Activated naive CD4-positive, alpha-beta T cell treated with anti-CD3 and anti-CD28 coated beads, Interleukin-2, amount 10 ng/mL, durations not matched to agents 7 days and 5 days (primary cell): ENCODE measurements at places on chromosomes 1 and 21.

GRCh38 chr21:38268864-38269575, 12.2 kb downstream of the KCNJ15 start:
- DNase-seq: no peak

GRCh38 chr1:214111796-214112195, 124.0 kb downstream of the PROX1 start:
- DNase-seq: no peak

- no peak for DNase-seq
Observed at GRCh38 chr1:96002969-96003964, 718.3 kb upstream of the PTBP2 start.

DNA sequence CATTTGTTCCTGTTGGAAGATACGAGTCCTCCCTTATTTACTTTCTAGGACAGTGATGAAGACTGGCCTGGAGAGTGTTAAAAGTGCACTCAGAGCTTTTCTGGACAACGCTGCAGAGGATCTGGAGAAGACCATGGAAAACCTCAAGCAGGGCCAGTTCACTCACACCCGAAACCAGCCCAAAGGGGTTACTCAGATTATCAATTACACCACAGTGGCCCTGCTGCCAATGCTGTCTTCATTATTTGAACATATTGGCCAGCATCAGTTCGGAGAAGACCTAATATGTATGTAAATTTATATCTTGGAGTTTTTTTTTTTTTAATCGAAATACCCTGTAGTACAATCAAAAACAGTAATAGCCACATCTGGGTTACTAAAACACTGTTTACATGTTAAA, 190.5 kb downstream of the ZP4 start:
- no peak for DNase-seq

DNA sequence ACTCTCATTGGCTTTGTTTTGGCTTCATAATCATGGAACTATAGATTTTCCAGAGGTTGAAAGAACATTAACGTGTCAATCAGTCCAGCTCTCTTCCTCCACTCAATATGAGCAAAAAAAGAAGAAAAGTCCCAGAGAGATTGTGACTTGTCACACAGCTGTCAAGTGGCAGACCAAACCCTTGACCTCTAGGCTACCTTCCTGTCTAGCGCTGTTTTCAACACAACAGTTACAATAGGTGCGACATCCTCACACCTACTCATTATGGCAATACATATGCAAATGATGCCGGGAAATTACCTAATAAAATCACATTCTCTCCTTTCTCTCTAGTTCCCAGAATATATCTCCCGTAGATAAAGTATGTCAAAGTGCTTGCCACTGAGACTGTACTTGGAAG, 1.1 kb downstream of the WARS2 start:
- peak; percentile 27 for DNase-seq

- DNase-seq: no peak
Observed at GRCh38 chr1:65939191-65939590, 146.5 kb downstream of the PDE4B start.

- no peak for DNase-seq
Observed at GRCh38 chr1:241927321-241927720, 30.2 kb upstream of the BECN2 start.

DNA sequence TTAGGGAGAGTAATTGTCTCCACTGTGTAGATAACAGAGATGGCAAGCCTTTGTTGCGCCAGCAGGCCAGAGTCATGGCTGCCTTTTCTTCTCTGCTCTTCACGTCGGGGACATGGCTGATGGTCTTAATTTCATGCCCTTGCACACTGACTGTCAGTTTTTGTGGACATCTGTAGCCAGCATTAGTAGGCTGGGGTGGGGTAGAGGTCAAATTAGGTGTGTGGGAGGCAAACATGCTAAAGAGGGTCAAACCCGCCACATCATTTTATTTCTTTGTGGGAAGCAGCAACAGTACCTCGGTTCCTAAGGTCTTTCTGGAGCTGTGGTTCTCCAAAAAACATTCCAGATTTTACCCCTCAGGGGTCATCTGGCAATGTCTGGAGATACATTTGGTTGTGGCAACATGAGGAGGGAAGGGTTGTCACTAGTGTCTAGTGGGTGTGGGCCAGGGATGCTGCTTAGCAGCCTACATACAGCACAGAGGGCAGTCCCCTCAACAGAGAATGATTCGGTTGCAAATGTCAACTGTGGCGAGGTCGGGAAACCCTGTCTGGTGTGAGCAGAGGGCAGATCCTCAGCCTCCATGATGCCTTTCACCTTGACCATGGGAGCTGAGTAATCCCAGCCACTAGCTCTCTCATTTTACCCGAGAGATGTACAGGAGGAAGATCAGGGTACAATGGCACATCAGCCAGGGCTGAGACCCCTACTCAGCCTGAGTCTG, 14.7 kb downstream of the RUNX1 start:
- no peak for DNase-seq

DNA sequence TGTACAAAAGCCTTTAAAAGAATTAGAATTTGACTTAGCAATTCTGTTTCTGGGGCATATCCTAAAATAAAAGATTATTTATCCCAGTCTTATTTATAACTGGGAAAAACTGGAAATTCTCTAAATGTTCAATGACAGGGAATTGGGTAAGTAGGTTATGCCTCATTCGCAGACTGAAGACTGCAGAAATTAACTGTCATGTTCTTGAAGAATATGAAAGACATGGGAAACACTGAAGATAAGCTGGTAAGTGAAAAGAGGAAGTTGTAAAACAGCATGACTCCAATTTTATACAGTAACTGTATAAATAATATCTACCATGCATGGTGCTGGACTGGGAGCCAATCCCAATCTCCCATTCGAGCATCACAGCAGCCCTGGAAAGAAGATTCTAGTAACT, 50.6 kb upstream of the SLC2A1 start:
- DNase-seq: no peak

DNA sequence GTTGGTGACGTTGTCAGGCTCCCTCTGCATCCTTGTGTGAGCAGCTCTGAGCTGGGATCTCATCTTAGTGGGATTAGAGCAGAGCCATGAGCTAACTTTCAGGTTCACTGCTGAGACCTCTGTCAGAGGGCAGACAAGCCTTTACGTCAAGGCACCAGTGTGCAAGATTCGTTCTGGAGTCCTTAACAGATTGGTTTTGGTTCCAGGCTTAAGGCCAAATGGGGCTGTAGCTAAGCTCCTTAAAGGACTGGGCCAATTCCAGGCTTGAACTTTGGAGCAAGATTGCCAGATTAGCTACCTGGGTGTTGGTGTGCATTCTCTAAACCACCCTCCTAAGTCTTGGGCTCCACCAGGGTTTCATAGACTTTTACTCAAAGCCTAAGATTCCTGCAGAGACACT, 52.6 kb upstream of the PDC start:
- DNase-seq: no peak

GRCh38 chr1:33971018-33971710, 107.3 kb downstream of the HMGB4 start:
- no peak for DNase-seq

GRCh38 chr1:245752561-245752960, 597.8 kb downstream of the KIF26B start:
- no peak for DNase-seq

DNA sequence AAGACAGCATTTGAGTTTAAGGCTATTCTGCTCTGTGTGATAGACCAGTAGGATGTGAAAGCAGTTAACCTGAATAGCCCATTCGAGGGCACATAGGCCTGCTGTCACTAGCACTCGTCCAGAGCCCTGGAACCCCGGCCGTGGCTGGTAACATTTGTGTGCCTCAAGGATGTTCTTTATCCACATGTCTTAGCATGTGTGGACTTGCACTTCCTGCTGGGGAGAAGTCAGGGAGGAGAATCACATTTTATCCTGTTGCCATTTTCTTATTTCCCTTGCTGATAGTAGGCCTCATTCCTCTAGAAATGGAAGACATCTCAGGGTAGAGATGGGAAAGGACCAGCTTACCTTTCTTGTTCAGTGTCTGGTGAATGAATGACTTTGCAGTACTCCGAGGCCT, 54.7 kb downstream of the VPS13D start:
- DNase-seq: no peak

DNA sequence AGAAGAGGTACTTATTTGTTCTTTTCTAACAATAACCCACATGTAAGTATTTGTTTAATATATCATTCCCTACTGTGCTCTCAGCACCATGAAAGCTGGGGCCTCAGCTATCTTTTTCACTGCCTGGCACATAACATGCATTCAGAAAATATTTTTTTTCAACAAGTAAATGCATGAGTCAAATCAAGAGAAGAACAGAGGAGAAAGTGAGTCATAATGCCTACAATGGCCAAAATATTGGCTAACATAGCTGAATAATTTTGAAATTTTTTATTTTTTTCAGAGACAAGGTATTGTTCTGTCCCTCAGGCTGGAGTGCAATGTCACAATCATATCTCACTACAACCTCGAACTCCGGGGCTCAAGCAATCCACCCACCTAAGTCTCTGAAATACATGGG, 252.2 kb upstream of the ADAMTS5 start:
- DNase-seq: no peak

DNA sequence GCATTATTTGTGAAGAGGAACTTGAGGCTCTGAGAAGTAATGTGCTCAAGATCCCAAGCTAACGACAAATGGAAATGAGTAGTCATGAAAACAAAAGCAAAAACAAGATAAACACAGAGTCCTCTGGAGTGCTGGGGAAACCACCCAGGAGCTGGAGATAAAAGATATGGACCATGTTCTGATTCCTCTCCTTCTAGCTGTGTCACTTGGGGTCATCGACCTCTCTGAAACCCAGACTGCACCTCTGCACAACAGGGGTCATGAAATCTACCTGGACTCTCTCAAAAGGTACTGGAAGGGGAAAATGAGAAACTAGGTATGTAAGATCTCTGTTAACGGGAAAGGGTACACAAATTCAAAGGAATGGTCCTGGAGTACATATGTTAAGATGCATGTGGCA, 6.5 kb downstream of the PGLYRP4 start:
- DNase-seq: no peak

DNA sequence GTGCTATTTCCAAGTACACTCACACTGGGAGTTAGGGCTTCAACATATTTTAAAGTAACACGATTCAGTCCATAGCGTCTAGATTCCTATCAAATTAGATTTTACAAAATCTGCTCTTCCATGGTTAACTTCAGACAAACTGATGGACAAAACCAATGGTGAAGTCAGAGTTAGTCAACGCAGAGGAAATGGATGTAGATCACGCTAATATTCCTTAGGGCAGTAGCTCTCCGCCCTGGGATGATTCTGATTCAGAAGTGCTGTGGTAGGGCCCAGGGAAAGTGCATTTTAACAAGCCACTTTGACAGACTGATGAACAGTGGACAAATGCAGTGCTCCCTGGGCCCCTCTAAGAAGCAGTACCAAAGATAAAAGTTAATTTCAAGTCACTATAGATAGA, 83.2 kb downstream of the HIVEP3 start:
- no peak for DNase-seq

- no peak for DNase-seq
Observed at GRCh38 chr1:32363713-32364112, 1.4 kb downstream of the TSSK3 start.

GRCh38 chr1:248871837-248872401, 13.0 kb upstream of the ZNF692 start:
- DNase-seq: no peak

- DNase-seq: no peak
Observed at GRCh38 chr1:59446257-59446901, 149.5 kb downstream of the FGGY start.

- no peak for DNase-seq
Observed at GRCh38 chr1:230232371-230232771, 165.3 kb downstream of the GALNT2 start.

- no peak for DNase-seq
Observed at GRCh38 chr1:153432874-153433681, 16.8 kb downstream of the S100A7A start.

GRCh38 chr1:78092643-78093042, 46.9 kb downstream of the GIPC2 start:
- no peak for DNase-seq

DNA sequence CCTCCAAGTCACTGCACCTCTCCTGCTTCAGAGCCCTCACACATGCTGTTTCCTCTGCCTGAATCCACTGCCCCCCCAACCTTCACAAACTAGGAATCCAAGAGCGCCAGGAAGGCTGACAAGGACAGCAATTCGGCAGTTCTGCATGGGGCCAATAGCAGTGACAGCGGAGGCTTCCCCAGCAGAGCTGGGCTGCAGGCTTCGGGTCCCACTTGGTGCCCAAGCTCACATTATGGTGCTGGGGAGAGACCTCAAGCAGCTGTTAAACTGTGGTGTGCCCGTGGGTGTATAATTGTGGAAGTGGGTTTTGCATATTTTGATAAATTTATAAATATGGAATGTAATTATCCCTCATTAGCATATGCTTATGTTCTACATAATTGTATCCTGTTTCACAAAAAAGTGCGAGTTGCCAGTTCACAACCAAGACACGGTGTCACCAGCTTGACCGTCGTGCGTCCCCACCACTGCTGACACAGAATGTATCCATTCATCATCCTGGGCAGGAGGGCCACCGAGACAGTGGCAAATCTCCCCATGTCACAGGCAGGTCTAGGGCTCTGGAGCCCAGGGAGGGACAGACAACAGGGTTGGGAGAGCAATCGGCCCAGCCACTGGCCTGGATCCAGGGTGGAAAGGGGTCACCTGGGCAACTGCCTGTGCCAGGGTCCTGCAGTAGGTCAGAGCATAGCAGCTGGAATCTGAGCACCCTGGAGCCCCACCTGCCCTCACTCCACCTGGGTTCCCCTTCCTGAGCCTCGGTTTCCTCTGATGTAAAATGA, 81.6 kb downstream of the MATN1 start:
- no peak for DNase-seq

- DNase-seq: no peak
Observed at GRCh38 chr1:175015243-175015642, 8.0 kb downstream of the MRPS14 start.

GRCh38 chr1:53011175-53011574, 50.8 kb upstream of the PODN start:
- DNase-seq: no peak

GRCh38 chr1:154434346-154435085, 29.4 kb downstream of the IL6R start:
- no peak for DNase-seq

- no peak for DNase-seq
Observed at GRCh38 chr1:229323201-229323600, 19.6 kb downstream of the CCSAP start.

- peak; percentile 58 for DNase-seq
Observed at GRCh38 chr1:207088701-207089626, at the start of gene C4BPB. Gene C4BPB, plus strand, starts transcription at chr1:207088860. Its CDS starts 672 bp downstream, at chr1:207089532.

DNA sequence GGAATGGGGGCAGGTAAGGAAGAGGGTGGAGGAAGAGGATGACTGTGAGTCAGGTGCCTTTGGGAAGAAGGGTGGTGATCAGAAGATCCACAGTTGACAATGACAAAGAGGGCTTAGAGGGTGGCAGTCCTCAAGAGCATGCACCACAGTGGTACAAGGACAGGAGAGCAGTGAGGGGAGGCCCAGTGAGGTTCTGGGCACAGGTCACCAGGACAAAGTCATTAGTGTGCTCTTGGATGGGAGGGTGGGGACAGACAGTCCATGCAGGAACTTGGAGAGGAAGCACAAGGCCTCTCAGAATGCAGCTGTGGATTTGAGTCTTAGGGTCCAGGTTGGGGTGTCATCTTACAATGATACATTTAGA, 75.1 kb downstream of the RHOU start:
- no peak for DNase-seq

DNA sequence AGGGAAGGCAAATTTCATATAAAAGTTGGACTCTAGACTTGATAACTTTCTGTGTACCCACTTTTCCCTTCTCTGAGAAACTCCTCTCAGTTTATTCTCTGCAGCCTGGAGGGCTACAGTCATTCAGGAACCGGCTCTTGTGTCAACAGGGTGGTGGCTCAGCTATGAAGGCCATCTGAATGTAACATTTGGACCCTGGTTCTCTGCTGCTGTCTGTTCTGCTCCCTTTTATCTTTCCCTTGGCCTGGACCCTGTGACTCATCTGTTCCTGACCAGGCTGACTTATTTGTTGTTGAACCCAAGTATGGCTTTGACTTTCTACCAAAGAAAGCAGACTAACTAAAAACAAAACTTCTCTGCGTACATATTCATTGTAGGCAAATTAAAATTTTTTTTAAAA, 75.4 kb downstream of the CENPF start:
- DNase-seq: no peak
